ENCODE measurements at places on chromosomes 2 and 18. TPM values are rescaled to one million over a fixed set of nuclear protein-coding genes. Genes with fewer than 3 reads are reported as not detected.

GRCh38 chr18:75830828-75831227, 403.3 kb upstream of the SMIM21 start:
- no peaks in the 10 kb centered on the region for H3K27me3 ChIP-seq
- DNase-seq: no peak
- no peak overlapping the region for H3K27ac ChIP-seq
- H3K36me3 ChIP-seq: no peaks in the 10 kb centered on the region
- no peak overlapping the region for H3K4me3 ChIP-seq

- H3K4me3 ChIP-seq: no peak overlapping the region
- H3K4me1 ChIP-seq: peaks cover 9% of the 10 kb centered on the region
- no peak for DNase-seq
These were observed 665.8 kb upstream of the ZEB2 start for GRCh38 chr2:145185696-145186095.

- no peaks in the 10 kb centered on the region for H3K4me1 ChIP-seq
- H3K27me3 ChIP-seq: no peaks in the 10 kb centered on the region
- no peak for DNase-seq
These were observed 105.1 kb upstream of the HS6ST1 start for GRCh38 chr2:128423788-128424165.

KIF1A gene
- polyA plus RNA-seq: not detected

TWSG1 gene
- 1.1 TPM for polyA plus RNA-seq

All from B cell (primary cell).